ENCODE measurements at places on chromosomes 16 and 17. TPM values are rescaled to one million over a fixed set of nuclear protein-coding genes. Genes with fewer than 3 reads are reported as not detected.

- no peak for DNase-seq
Observed at GRCh38 chr17:45299361-45299760, 17.5 kb downstream of the MAP3K14 start.

DNA sequence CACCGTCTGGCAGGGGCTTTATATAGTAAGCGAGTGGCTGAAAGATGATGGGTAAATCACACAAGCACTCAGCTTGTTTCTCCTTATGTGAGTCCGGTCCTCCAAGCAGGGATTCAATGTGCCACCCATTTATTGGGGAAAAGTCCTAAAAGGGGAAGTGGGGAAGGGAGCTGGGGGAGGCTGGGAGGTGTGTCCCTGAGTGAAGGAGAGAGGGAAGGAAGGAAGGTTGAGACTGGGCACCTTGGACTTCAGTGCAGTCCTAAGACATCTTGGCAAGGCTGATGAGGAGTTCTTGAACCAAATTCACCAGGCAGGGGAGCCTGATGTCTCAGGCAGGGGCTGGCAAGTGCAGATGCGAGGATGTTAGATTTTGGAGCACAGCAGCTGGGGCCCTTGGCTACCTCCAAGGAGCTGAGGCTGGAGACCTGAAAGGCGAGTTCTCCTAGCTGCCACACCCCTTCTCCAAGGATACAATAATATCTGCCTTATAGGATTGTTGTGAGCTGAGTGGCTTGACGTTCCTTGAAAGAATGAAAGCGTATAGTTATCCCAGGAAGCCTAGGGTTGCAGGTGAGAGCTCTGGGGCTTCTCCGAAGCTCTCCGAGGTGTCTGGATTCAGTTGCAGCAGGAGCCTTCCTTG is 23.0 kb upstream of the CYLD start:
- no peak for DNase-seq

DNA sequence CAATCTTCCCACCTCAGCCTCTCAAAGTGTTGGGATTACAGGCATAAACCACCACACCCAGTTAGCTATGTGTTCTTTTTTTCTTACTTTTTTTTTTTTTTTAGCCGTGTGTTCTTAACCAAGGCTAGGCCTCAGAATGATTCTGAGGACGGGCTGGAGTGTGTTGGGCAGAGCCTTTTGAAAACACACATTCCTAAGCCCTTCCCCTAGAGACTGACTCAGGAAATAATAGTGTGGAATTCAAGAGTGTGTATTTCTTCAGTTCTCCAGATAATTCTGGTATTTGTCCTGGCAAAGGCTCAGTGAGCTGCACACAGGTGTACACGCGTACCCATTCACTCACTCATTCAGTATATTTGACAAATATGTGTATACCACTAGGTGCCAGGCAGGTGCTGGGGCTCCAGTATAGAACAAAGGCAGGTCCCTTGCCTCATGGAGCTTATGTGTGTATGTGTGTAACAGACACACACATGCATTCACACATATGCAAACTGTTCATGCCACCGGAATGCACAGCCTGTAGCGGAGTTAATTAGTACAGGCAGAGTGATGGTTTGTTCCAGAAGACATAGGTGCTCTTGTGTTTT is 19.4 kb upstream of the NFATC3 start:
- DNase-seq: no peak

- DNase-seq: no peak
Observed at GRCh38 chr17:7132511-7133094, 18.0 kb upstream of the ASGR2 start.

DNA sequence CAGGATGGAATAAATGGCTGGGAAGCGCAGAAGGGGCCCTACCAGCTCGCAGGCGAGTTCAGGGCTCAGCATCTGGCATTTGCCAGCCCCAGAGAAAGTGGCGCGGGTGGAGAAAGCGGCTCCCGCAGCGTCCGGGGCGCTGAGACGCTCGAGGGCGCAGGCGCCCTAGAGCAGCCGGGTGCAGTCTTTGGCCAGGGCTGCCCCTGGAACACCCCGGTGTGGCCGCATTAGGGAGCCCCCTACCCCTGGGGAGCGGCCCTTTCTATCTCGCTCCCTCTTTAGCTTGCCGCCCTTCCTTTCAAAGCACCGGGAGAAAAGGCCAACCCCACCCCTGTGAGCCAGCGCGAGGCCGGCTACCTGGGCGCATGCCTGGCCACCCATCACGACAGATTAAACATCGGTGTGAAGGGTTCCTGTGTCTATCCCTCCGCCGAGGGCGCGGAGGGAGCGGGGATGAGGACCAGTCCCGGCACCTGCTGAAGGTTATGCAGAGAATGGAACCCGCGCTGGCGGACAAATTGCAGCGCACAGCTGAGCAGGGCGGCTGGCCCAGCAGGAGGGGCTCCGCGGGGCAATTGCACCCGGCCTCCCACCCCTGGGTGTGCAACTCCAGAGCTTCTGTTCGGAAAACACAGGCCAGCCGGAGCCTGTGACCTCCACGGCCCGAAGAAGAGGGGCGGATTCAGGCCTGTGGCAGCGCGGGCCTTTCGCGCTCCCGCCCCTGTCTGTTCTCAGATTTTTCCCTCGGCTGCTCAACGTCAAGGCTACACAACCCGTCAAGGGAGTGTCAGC is 15.6 kb upstream of the FOXF1 start:
- DNase-seq: no peak

- DNase-seq: no peak
Observed at GRCh38 chr17:38585056-38585917, 20.5 kb downstream of the SRCIN1 start.

DNA sequence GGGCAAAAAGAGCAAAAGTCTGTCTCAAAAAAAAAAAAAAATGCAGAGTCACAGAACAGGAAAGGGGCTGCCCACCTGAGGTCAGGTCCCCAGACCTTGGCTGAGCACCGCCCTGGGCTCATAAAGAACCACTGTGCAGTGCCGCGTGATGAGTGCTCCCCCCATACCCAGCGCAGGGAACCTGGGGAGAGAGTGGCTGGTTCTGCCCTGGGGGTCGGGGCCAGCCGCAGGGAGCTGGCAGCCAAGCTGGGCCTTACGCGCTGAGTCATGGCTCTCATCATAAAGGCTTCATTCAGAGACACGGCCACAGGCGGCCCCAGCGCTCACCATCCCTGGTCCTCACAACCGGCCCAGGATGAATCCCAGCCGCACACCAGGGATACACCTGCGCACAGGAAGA is 80.7 kb downstream of the RAB11FIP4 start:
- DNase-seq: no peak

GRCh38 chr16:65675161-65675560 is 553.3 kb upstream of the CDH11 start:
- no peak for DNase-seq

- no peak for DNase-seq
Observed at GRCh38 chr16:56197192-56197992, 6.1 kb downstream of the GNAO1 start.

DNA sequence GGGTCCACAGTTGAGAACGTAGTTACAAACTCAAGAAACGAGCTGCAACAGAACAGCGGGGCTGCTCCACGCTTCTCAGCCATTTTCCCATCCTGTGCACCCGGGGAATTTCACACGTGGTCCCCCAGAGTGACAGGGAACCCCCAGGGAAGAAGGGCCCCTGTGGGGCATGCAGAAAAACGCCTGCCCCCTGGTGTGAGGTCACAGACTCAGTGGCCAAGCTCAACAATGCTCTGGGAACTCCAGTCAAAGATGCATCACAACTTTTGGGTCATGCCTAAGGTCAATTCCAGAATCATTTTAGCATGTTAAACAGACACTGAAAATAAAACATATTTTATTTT is 115.4 kb downstream of the ZNF778 start:
- no peak for DNase-seq

DNA sequence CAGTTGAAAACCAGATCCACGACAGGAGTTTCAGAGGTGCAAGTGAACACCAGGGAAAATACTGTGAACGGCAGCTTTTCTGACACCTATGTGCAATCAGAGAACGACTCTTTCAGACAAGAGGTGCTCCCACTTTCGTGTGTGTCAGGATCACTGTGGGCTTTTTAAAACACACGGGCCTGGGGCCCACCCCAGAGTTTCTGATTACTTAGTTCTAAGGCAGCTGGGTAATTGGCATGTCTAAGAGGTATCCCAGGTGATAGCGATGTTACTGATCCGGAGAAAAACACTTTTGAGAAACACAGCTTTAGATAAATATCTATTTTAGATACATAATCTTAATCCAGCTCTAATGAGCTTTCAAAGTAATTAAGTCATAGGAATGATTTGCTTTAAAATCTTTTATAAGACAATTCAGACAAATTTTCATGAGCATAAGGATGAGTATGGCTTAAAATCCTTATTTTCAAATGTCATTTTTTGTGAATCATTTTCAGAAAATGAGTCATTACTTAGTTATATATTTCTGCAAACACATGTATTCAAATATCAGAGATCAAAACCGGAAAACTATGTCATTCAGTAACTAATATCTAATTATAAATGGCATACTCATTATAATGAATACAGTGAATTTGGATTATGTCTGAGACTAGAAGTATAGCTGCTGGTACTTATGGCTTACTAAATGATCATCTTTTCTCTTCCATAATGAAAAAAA is 217.9 kb upstream of the PSMD7 start:
- DNase-seq: no peak

CDH16 gene
- total RNA-seq: 0.57 TPM

G6PC1 gene
- not detected for total RNA-seq

DRG2 gene
- total RNA-seq: 45.9 TPM

Measured in ovary (tissue), 10 donors.